CD4-positive, CD25-positive, alpha-beta regulatory T cell (primary cell): ENCODE measurements at places on chromosomes 11 and 22.

GRCh38 chr11:40188848-40189247, 1270.6 kb downstream of the LRRC4C start:
- H3K27ac ChIP-seq = no peak overlapping the region
- DNase-seq = no peak
- H3K4me1 ChIP-seq = no peaks in the 10 kb centered on the region
- H3K4me3 ChIP-seq = no peak overlapping the region

- peak overlapping the region; percentile 64 for H3K4me3 ChIP-seq
- peak overlapping the region; percentile 54 for H3K27ac ChIP-seq
- H3K36me3 ChIP-seq = no peaks in the 10 kb centered on the region
- peak; percentile 83 for DNase-seq
Measured at GRCh38 chr11:120334894-120335462, 1.2 kb upstream of the ARHGEF12 start.

- peaks cover 8% of the 10 kb centered on the region for H3K27me3 ChIP-seq
- no peak overlapping the region for H3K4me3 ChIP-seq
- H3K36me3 ChIP-seq = no peaks in the 10 kb centered on the region
- DNase-seq = no peak
Measured at GRCh38 chr22:24723111-24723510, 51.4 kb downstream of the PIWIL3 start.

DNA sequence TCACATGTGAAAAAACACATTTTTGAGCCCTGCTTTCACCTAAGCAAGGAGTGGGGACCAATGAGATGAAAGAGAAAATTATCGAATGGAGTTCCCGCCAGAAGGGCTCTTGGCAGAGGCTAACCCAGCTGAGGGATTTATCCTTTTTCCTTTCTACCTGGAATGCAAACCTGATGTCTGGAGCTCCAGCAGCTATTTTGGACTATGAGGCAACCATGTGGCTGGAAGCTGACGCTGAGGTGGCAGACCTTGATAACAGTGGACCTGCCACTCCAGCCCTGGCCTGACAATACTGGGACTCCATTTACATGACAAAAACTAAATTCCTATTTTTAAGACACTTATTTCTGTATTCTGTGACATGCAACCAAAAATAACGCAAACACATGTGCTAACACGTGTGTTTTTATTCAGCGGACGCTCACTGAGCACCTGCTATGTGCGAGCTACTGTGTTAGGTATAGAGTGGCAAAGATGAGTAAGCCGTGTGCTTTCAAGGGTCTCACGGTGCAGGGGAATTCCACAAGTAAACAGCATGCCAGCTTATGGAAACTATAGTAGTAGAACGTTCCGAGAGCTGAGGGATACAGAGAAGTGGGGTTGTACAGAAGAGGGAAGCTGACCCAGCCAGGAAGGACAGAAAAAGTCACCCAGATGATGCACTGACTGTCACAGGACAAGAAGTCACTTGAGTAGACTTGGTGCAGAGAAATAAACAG, 19.1 kb upstream of the ISX start:
- DNase-seq = no peak
- H3K36me3 ChIP-seq = no peaks in the 10 kb centered on the region
- no peak overlapping the region for H3K27ac ChIP-seq

- no peak for DNase-seq
- H3K27ac ChIP-seq = no peak overlapping the region
- peaks cover 51% of the 10 kb centered on the region for H3K27me3 ChIP-seq
- H3K4me3 ChIP-seq = no peak overlapping the region
- no peaks in the 10 kb centered on the region for H3K36me3 ChIP-seq
- peaks cover 10% of the 10 kb centered on the region for H3K4me1 ChIP-seq
Measured at GRCh38 chr11:20161923-20162744, 1.9 kb upstream of the DBX1 start.

DNA sequence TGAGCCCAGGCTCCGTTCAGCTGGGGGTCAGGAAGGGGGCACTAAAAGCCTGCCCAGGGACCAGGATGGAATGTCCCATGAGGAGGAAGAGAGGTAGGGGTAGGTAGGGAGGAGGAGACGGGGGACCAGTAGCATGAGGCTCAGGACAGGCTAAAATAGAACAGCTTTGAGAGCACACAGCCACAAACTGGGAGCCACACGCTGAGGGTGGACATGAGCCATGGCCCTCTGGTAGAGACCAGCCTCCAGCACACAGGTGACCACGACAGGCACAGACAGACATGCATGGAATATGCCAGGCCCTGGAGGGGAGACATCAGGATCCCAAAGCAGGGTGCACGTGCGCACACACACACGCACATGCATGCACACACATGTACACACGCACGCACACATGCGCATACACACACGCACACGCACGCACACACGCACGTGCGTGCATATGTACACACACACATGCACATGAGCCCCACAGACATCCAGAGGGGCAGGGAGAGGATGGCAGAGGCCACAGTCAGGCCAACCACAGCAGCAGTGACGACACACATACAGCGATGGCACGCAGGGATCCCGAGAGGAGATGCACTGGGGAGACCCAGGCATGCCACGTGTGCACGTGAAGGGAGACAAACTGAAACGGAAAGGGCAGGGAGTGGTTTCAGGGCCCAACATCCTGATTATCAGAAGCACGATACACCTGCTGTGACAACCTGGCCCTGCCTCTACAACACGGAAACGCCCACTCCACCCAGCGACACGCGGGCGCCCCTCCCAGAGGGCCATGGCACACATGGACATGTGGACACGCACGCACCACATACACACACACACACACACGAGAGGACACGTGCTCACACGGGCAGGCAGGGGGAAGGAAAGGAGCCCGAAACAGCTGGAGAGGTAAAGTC, 25.7 kb downstream of the LRRC10B start:
- no peak for DNase-seq
- H3K4me1 ChIP-seq = no peaks in the 10 kb centered on the region

- peaks cover 8% of the 10 kb centered on the region for H3K4me1 ChIP-seq
- H3K4me3 ChIP-seq = no peak overlapping the region
- H3K27me3 ChIP-seq = no peaks in the 10 kb centered on the region
- no peaks in the 10 kb centered on the region for H3K36me3 ChIP-seq
- DNase-seq = no peak
Measured at GRCh38 chr22:50587407-50587806, 4.8 kb upstream of the CHKB start.

DNA sequence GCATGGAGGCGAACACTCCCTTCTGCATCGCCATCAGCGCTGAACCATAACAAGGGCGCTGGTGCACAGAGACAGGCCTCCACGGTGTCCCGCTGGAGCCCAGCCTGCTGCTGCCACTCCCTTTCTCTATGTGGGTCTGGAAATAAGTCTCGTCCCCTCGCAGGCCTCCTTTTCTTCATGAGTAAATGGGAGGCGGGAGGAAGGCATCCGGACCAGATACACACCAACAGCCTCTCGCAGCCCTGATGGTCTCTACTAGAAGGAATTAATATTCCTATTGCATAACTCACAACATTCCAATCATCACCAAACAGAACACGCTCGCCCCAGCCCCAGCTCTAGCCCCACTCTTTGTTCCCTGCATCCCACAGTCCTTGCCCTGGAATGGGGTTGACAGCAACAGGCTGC, 14.9 kb downstream of the RASD2 start:
- no peaks in the 10 kb centered on the region for H3K27me3 ChIP-seq
- DNase-seq = no peak
- H3K4me1 ChIP-seq = peaks cover 13% of the 10 kb centered on the region
- no peak overlapping the region for H3K4me3 ChIP-seq

GRCh38 chr11:67628710-67629385, 889 bp downstream of the NUDT8 start:
- peaks cover 19% of the 10 kb centered on the region for H3K4me1 ChIP-seq
- H3K36me3 ChIP-seq = no peaks in the 10 kb centered on the region
- H3K27ac ChIP-seq = peak overlapping the region; percentile 92
- no peak overlapping the region for H3K4me3 ChIP-seq
- H3K27me3 ChIP-seq = no peaks in the 10 kb centered on the region
- no peak for DNase-seq

DNA sequence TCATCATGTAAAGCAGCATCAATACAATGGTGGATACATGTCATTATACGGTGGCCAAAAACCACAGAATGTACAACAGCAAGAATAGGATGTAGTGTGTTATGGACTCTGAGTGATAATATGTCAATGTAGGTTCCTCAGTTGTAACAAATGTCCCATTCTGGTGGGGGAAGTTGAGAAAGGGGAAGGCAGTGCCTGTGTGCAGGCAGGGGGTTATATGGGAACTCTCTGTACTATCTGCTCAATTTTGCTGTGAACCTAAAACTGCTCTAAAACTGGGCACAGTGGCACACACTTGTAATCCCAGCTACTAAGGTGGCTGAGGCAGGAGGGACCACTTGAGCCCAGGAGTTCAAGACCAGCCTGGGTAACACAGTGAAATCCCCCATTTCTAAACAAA, 5.9 kb downstream of the CHKA start:
- no peak overlapping the region for H3K27ac ChIP-seq
- no peaks in the 10 kb centered on the region for H3K36me3 ChIP-seq
- no peak overlapping the region for H3K4me3 ChIP-seq
